ENCODE measurements at places on chromosomes 2 and 18. TPM values are rescaled to one million over a fixed set of nuclear protein-coding genes. Genes with fewer than 3 reads are reported as not detected.
A peak's percentile ranks its signal among the peaks of the same experiment; 100 is the strongest.

The CPO gene
- 0.27 TPM for total RNA-seq

DNA sequence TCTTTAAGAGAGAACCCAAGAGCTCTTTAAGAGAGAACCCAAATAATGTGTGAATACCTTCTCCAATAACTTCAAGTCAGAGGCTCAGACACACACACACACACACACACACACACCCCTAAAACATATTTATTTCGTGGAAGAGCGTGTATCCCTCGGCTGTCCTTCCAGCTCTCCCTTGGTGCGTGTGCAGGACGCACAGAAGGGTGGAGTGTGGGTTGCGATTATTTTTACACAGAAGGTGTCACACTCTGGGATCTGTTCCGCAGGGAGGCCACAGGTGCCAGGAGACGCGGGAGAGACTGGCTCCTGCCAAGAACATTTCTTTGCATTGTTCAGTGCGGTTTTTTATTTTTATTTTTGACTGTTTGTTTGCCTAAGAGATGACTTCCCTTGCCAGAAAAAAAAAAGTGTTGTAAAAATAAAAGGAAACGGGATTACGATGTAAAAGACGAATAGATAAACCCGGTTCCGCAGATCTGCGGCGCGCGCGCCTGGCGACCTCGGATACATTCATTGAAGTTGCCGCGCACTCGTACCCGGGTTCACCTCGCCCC lies 47.3 kb upstream of the ATP6V1B1 start:
- no peak for DNase-seq

The LYPD6 gene
- 0.30 TPM for total RNA-seq

DNA sequence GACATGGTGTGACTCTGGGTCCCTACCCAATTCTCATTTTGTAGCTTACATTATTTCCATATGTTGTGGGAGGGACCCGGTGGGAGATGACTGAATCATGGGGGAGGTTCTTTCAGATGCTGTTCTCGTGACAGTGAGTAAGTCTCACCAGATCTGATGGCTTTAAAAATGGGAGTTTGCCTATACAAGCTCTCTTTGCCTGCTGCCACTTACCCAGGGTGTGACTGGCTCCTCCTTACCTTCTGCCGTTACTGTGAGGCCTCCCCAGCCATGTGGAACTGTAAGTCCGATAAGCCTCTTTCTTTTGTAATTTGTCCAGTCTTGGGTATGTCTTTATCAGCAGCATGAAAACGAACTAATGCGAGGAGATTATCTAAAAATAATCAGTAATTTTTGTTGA lies 1683.2 kb upstream of the SLC39A10 start:
- DNase-seq = no peak

DNA sequence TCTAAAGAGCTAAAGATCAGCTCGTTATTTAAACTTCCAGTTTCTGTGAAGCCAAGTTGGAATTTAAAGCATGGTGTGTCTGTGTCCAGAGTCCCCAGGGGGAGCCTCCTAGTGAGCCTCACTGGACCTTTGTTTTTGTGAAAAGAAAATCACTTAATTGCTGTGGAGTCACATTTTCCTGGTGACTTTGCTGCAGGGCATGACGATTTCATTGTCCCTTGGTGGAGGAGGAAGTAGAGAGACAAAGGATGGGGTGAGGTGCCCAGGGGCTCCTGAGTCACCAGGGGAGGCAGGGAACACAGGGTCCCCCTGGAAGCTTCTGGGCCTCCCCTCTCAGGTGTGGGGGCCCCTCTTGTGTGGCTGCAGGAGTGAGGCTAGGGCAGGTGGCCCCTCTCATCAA lies 19.7 kb downstream of the ATP6V1C2 start:
- DNase-seq = no peak

The CHN1 gene
- 16.6 TPM for total RNA-seq

The C2orf68 gene
- total RNA-seq = 29.2 TPM

The APCDD1 gene
- total RNA-seq = 24.9 TPM

The DGUOK gene
- total RNA-seq = 18.1 TPM

DNA sequence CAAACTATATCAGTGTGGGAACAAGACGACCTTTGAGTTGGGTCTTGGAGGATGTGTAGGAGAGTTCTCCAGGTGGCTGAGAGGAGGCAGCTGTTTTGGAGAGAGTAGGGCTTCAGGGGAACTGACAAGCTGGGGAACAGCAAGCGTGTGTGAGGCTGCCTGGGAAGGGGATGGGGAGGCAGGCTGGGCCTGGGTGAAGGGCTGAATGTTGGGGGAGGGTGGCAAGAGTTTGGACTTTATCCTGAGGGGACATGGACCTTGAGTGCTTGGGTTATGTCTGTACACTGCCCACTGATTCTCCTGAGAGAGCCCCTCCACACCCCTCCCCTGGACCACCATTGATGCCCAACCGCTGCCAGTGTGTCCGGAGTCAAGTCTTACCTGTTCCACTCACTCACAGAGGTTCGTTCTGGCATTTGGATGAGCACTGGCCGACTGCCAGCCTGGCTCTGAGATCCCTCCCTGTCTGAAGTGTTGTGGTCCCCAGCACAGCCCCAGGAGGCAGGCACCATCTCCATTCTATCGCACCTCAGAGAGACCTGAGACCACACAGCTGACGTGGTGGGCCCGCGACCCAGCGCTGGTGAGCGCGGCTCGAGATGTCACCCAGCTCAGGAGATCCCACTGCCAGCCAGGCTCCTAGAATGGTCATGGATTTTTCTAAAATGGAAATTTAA lies 59.5 kb downstream of the DCDC2C start:
- no peak for DNase-seq

DNA sequence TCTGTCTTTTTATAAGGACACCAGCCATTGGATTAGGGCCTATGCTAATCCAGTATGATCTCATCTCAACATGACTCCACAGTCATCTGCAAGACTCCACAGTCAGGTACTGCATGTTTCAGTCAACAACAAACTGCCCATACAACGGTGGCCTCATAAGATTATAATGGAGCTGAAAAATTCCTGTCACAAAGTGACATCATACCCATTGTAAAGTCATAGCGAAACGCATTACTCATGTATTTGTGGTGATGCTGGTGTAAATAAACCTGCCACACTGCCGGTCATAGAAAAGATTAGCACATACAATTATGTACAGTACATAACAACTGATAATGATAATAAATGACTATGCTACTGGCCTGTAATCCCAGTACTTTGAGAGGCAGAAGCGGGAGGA lies 102.2 kb downstream of the TEX51 start:
- no peak for DNase-seq

The ERFE gene
- total RNA-seq = not detected

The CCDC85A gene
- 5.5 TPM for total RNA-seq

GRCh38 chr18:2706903-2707302 lies 51.4 kb downstream of the SMCHD1 start:
- DNase-seq = no peak

DNA sequence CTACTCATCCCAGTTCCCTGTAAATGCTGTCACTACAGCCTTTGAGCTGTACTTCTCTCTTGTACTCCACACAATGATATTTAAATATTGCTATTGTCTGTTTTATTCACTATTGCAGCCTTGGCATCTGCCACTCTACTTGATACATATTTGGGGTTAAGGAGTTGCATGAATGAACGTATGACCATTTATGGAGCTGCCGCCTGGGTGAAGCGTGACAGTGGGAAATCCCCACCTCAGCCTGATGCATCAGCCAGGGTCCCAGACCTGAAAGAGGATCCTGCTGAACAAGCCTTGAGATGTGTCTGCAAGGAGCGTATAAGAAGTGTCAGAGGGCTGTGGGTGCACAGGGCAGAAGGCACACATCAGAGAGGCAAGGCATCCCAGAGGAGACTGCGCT lies 39.1 kb downstream of the MRPL35 start:
- no peak for DNase-seq

The SLC66A3 gene
- 6.8 TPM for total RNA-seq

DNA sequence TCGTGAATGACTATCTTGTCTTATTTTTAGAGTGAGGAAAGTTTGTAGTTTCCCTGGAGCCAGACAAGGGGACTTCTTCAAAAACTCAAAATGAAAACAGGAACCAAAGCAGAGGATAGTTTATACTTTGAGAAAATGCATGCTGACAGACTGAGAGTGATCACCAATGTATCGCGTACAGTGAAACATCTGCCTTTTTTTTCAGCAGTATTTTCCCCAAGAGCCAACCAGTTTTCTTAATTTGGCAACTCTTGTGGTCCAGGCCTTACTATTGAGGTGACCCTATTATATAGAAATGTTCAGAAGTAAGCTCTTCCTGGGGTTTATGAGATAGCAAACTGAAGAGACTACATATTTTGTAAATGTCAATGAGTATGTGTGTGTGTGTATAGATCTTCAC lies 153.7 kb upstream of the VRK2 start:
- DNase-seq = no peak

GRCh38 chr2:110948027-110948674 lies 172.6 kb upstream of the BCL2L11 start:
- DNase-seq = no peak

- DNase-seq = no peak
Measured at GRCh38 chr2:178251151-178251955, 57.0 kb downstream of the OSBPL6 start.

The CIB4 gene
- not detected for total RNA-seq

DNA sequence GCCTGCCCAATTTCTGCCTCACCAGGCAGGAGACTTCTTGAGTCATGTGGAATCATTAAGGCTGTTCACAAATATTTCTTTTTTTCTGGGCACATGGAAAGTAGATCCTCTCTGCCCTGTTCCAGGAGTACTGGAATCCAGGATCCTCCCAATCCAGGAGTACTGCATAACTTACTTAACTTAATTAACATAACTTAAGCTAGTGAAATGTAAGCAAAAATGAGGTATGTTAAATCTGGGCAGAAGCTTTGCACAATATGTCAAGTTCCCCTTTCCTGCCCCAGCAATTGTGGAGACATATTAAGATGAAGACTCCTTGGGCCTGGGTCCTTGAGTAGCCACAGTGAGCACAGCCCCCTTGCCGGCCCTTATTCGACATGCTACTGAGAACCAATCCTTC lies 3.2 kb downstream of the CD207 start:
- DNase-seq = no peak

The SERPINB10 gene
- not detected for total RNA-seq

DNA sequence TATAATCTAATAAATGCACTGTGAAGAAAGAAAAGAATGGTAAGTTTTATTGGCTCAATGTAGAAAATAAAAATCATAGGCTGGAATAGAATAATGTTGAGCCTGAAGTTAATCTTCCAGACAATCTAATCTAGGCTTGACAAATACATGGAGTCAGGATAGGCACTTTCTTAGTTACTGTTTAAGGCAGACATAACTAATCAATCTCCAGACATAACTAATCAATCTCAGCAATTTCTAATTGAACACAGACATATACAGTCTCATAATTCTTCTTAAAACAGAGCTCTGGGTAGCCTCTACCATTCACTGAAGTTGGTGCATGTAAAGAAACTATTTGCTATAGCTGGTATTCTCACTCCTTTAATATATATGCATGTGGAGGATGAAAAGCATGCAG lies 150.1 kb upstream of the CTAGE1 start:
- no peak for DNase-seq

The GRP gene
- total RNA-seq = not detected

DNA sequence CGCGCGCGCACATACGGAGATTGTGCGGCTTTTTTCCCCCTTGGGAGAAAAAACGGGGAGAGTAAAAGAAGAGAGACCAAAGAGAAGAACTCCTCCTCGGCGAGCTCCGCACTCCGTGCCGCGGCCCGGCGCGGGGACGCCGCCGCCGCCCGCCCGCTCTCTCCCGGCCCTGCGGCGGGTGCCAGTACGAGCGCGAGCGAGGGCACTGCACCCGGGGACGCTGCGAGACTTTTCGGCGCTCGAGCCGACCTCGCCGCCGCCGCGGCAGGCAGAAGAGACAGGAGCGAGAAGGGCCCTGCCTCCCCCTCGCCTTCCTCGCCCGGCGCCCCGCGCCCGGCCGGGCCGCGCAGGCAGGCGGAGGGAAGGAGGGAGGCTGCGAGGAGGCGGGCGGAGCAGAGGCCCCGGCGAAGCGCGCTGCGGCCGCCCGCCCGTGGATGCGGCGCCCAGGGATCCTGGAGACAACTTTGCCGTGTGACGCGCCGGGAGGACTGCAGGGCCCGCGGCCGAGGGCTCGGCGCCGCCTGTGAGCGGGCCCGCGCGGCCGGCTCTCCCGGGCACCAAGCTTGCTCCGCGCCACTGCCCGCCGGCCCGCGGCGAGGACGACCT lies 857 bp upstream of the INHBB start:
- peak; percentile 41 for DNase-seq

The TLX2 gene
- total RNA-seq = not detected

DNA sequence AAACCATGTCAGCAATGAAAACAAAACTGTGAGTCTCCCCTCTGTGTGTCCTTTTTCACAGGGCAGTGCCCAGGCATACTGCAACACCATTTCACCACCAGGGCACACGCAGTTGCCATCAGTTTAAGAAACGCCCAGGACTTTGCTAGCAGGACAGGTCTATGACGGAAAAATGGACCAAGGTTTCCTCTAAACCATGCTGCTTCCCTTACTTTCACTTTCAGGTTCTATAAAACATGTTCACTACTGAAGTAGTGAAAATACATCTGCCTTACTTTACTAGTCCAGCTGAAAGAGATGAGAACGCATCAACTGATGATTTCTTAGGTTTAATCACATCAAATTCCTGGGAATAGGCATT lies 110.5 kb downstream of the TCF4 start:
- no peak for DNase-seq

GRCh38 chr2:8115456-8115855 lies 566.4 kb upstream of the ID2 start:
- no peak for DNase-seq

GRCh38 chr2:150140777-150141176 lies 346.7 kb downstream of the RND3 start:
- DNase-seq = no peak

GRCh38 chr2:229416116-229416694 lies 145.1 kb upstream of the PID1 start:
- peak; percentile 82 for DNase-seq

The ESPNL gene
- not detected for total RNA-seq

- DNase-seq = no peak
Measured at GRCh38 chr2:172462849-172463381, 35.5 kb downstream of the ITGA6 start.

DNA sequence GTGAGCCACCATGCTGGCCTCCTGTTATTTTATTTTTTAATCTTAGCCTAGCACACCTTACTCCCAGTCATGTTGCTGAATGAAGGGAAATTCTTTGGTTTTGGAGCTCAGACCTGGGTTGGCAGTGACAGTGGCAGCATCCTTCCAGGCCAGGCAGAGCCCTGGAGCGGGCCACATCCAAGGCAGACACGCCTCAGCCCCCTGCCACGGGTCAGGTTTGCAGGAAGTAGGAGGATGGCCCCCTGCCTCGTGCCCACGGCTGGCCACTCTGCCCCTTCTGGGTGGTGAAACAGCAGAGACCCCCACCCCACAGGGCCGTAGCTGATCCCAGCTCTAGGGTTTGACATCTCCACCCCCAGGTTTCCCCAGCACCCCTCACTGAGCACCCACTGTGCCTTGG lies 11.7 kb downstream of the EFHD1 start:
- DNase-seq = no peak

GRCh38 chr18:58213440-58213839 lies 169.4 kb downstream of the NEDD4L start:
- no peak for DNase-seq

The INHA gene
- 1.5 TPM for total RNA-seq

All from left ventricle myocardium superior (tissue), 1 donor.